ENCODE measurements at places on chromosomes 12 and 14. TPM values are rescaled to one million over a fixed set of nuclear protein-coding genes. Genes with fewer than 3 reads are reported as not detected.

GRCh38 chr12:123720141-123720814 lies 8.1 kb downstream of the ATP6V0A2 start:
- no peak overlapping the region for H3K4me3 ChIP-seq
- no peaks in the 10 kb centered on the region for H3K27me3 ChIP-seq
- H3K4me1 ChIP-seq: no peaks in the 10 kb centered on the region
- H3K27ac ChIP-seq: no peak overlapping the region
- DNase-seq: no peak

- H3K36me3 ChIP-seq: no peaks in the 10 kb centered on the region
- no peak overlapping the region for H3K27ac ChIP-seq
- H3K4me1 ChIP-seq: no peaks in the 10 kb centered on the region
- no peak overlapping the region for H3K4me3 ChIP-seq
Measured at GRCh38 chr12:41013881-41014642, 174.1 kb upstream of the PDZRN4 start.

- DNase-seq: no peak
- no peaks in the 10 kb centered on the region for H3K4me1 ChIP-seq
- no peak overlapping the region for H3K4me3 ChIP-seq
- H3K36me3 ChIP-seq: no peaks in the 10 kb centered on the region
- no peaks in the 10 kb centered on the region for H3K27me3 ChIP-seq
Measured at GRCh38 chr12:101793401-101793800, 37.4 kb downstream of the GNPTAB start.

DNA sequence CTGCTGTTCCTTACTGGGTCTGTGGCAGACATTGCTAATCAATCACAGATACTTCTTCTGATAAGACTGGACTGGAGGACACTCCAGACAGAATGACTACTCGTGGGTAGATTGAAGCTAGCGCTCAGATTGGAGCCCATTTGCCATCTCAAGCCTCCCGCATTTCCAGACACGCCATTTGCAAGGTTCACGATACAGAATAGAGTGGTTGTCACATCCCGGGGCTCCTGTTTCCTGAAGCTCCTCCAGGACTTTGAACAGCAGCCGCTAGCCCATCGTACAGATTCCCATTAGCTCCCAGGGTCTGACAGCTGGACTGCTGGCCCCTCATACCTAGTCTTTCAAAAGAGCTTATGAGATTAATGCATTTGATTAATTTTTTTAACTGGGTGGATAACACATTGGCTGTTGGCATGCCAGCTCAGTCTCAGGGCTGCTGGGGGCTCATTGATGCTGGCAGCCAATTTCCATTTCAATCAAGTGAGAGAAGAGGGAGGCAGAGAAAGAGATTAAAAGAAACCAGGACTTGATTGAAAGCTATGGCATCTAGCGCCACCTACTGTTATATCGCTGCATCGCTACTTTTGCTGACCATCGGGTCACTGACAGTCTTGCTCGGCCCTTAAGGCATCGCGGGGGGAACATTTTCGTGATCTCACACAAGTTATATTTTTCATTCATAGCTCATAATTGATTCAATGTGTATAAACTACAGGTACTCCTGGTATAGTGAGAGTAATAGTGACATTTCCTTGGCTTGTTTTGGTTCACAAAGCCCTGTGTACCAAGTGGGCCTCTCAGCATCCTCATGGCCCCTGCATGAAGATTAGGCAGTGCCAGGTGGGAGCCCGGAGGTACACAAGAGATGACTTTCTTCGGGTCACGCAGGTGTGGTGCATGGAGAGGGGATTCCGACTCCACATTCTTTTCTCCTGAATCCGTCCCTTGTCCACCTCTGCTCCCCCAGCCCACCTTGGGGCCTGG lies 78.6 kb downstream of the CCDC60 start:
- no peaks in the 10 kb centered on the region for H3K27me3 ChIP-seq
- no peak overlapping the region for H3K27ac ChIP-seq
- H3K4me1 ChIP-seq: no peaks in the 10 kb centered on the region
- H3K36me3 ChIP-seq: no peaks in the 10 kb centered on the region
- no peak overlapping the region for H3K4me3 ChIP-seq

DNA sequence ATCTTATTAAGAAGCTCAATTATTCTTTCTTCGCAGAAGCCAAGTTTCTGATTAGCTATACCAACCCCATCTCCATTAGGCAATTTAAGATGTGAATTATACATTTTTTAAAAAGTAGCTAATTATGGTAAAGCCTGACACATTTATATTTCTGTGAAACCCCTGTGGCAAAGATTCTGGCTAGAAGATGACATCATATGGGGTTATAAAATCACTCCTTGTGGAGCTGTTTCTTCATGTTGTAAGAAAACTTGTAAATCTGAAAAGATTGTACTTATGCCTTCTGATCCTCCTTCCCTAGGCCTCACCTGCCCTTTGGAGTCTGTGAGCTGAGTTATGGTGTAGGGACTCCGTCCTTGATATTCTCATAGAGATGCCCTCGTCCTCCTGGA lies 78.1 kb downstream of the CHST11 start:
- no peaks in the 10 kb centered on the region for H3K36me3 ChIP-seq
- no peak for DNase-seq
- H3K4me1 ChIP-seq: no peaks in the 10 kb centered on the region
- H3K4me3 ChIP-seq: no peak overlapping the region
- no peak overlapping the region for H3K27ac ChIP-seq

GRCh38 chr12:102479099-102479885 lies 1.1 kb downstream of the IGF1 start:
- no peak for DNase-seq
- no peak overlapping the region for H3K4me3 ChIP-seq
- H3K4me1 ChIP-seq: no peaks in the 10 kb centered on the region
- H3K36me3 ChIP-seq: no peaks in the 10 kb centered on the region
- no peak overlapping the region for H3K27ac ChIP-seq
- H3K27me3 ChIP-seq: no peaks in the 10 kb centered on the region

GRCh38 chr12:115374480-115375185 lies 690.7 kb upstream of the TBX3 start:
- no peaks in the 10 kb centered on the region for H3K4me1 ChIP-seq
- no peak overlapping the region for H3K27ac ChIP-seq
- no peaks in the 10 kb centered on the region for H3K27me3 ChIP-seq

DNA sequence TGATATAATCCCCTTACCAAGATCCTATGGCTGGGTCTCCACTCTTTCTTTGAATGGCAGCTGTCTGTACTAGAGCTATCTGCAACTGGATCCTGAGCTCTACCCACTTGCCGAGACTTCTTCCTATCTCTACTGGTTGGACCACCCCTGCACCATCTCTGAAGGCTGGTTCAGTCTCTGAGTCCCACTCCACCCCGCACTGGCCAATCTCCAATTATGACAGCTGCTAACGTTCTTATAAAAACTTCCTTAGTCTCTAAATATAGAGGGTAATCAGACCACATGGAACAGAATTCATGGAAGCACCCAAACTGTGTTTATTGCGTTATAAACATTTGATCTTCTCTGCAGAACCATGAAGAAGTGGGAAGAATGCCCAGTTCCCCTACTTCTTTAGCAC lies 186.6 kb upstream of the EEA1 start:
- no peak overlapping the region for H3K4me3 ChIP-seq
- H3K27me3 ChIP-seq: no peaks in the 10 kb centered on the region
- no peaks in the 10 kb centered on the region for H3K36me3 ChIP-seq
- peaks cover 5% of the 10 kb centered on the region for H3K4me1 ChIP-seq
- no peak overlapping the region for H3K27ac ChIP-seq
- DNase-seq: peak; percentile 55

DNA sequence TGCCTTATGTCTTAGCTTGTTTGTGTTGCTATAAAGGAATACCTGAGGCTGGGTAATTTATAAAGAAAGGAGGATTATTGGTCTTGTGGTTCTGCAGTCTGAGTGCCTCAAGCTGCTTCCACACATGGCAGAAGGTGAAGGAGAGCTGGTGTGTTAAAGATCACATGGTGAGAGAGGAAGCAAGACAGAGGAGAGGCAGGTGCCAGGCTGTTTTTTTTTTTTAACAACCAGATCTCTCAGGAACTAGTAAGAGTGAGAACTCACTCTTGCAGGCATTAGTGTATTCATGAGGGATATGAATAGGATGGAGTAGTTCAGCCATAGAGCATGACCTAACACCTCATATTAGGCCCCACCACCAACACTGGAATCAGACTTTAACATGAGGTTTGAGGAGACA lies 123.4 kb downstream of the CMAS start:
- no peak overlapping the region for H3K27ac ChIP-seq
- no peak overlapping the region for H3K4me3 ChIP-seq
- no peaks in the 10 kb centered on the region for H3K27me3 ChIP-seq

DNA sequence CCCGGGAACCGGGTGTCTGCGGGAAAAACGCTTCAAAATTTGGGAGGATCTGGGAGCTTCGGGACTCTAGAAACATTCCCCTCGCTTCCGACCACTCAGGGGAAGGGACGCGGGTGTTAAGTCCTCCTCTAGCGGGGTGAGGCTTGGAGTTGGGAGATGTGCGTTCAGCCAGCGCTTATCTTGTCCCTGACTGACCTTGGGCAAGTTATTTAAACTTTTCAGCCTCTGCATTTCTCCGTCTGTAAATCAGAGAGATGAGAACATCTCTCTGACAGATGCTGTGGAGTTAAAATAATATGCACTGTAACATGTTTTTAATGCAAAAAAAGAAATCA lies 76.9 kb upstream of the ANO4 start:
- H3K4me3 ChIP-seq: peak overlapping the region; percentile 30
- no peak for DNase-seq
- no peaks in the 10 kb centered on the region for H3K4me1 ChIP-seq
- H3K27ac ChIP-seq: no peak overlapping the region

C12orf56 gene
- total RNA-seq: 0.77 TPM

SLC2A13 gene
- 19.2 TPM for total RNA-seq

SLC4A8 gene
- total RNA-seq: 0.59 TPM

DERA gene
- total RNA-seq: 61.2 TPM

MYBPC1 gene
- 0.89 TPM for total RNA-seq

HOXC5 gene
- total RNA-seq: not detected

STXBP6 gene
- total RNA-seq: 23.7 TPM

KCNH3 gene
- 0.13 TPM for total RNA-seq

FAM161B gene
- total RNA-seq: 3.0 TPM

CLEC1A gene
- 1.7 TPM for total RNA-seq

SPPL3 gene
- 55.2 TPM for total RNA-seq

KRT74 gene
- not detected for total RNA-seq

MUCL1 gene
- not detected for total RNA-seq

KERA gene
- total RNA-seq: not detected

AMDHD1 gene
- total RNA-seq: not detected

SLC5A8 gene
- total RNA-seq: 0.30 TPM

All from colonic mucosa (tissue), 4 donors.